Femur (tissue), 1 donor: ENCODE measurements at places on chromosomes 12 and 14.

DNA sequence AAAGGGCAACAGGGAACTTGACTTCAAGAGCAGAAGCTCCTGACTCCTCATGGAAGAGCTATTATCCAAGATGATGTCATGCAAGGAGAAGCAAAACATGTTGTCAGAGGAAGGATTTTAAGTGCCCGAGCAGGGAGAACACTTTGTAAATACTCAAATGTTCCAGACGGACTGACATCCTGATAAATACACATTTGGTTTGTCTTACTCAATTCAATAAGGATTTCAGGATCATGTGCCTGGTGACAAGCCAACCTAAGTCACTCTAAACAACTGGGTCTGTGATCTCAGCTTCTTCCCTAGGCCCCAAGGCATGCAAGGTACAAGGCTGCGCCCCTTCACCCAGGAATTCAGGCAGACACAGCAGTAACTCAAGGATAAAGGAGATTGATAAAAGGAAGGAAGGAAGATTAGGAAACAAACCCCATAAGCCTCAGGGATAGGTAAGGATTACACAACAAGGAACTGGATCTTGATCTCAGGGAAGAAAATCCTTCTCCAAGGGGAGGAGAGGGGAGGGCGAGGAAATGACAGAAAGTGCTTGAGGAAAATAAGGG, 26.8 kb upstream of the CEBPE start:
- DNase-seq = no peak

DNA sequence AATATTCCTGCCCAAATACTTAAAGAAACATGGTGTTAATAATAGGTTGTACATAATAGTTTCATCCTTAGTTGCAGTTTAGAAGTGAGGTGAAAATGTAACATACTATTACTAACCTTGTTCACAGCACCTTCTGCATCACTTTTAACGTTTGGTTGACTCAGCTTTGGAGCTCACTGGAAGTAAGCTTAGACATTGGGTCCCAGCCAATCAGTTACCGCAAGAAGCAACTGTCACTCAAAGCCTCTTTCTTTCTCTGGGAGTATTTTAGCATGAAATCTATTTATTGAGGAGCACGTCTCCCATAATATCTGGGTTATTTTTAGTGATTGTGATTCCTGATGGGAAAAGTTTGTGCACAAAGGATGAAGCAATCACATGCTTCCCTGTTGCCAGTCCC, 472.6 kb downstream of the SNAPC1 start:
- no peak for DNase-seq

- no peak for DNase-seq
Measured at GRCh38 chr12:1102791-1103450, 111.9 kb downstream of the ERC1 start.

DNA sequence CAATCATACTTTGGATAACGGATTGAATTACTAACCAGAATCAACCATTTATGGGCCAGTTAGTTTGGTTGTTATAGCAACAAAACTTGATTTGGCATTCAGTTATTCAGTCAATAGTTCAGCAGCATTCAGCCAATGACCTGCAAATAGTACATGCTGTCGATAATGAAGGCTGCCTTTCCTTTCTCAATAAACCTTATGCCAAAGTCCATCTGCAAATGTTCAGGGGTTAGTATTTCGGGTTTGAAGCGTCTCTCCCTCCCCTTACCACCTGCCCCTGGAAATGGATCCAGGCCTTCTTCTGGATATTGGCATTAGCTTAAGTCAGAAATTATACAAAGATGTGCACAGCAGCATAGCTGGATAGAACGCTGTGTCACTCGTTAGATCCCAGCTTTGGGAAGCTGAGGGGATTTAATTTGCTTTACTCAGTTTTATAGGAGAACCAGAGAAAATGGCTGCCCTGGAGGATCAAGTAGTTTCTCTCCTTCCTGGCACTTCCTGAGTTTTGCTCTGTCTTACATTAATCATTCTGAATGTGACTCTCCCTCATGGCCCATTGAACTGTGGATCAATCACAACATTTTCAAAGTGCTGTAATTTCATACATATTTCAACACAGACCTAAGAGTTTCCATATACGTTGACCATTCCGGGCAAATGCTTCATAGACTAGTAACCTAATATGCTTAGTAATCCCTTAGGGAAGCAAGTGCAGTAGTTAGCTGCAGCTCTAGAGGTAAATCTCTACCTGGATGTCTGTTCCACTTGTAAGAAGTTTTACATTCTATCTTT, 46.7 kb upstream of the PTPRR start:
- DNase-seq = peak; percentile 21

DNA sequence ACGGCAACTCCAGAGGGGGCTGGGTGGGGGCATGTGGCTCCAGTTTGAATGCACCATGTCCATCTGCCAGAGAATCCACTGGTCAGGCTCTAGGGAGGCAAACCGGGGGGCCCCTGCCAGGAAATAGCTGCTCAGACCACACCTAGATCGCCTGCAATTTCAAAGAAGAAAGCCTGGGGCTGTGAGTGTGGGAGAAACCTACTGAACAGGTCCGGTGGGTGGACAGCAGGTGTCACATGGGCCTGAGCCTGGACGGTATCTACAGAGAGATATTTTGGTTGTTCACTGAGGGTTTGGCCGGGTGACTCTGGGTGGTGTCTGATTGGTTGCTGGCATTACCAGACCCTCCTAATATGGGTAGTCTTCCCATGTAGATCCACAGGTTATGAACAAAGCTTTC, 32.0 kb downstream of the DAO start:
- DNase-seq = no peak

DNA sequence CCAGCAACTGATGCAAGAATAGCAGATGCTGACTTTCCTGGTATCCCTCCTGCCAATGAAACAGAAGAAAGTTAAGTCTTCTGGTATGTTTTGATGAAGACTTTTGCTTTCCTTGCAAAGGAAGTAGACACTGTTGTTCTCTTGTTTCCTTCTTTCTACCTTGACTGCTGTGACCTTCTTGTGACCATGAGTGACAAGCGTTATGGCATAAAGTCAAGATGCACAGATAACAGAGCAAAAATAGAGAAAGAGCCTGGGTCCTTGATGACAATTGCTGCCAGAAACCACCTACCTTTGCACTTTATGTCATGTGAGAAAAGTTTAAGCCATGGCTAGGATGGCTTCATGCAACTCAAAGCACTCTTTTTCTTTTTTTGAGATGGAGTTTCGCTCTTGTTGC, 49.2 kb upstream of the LTA4H start:
- no peak for DNase-seq

GRCh38 chr12:67927815-67928214, 61.4 kb upstream of the IFNG-AS1 start:
- no peak for DNase-seq

DNA sequence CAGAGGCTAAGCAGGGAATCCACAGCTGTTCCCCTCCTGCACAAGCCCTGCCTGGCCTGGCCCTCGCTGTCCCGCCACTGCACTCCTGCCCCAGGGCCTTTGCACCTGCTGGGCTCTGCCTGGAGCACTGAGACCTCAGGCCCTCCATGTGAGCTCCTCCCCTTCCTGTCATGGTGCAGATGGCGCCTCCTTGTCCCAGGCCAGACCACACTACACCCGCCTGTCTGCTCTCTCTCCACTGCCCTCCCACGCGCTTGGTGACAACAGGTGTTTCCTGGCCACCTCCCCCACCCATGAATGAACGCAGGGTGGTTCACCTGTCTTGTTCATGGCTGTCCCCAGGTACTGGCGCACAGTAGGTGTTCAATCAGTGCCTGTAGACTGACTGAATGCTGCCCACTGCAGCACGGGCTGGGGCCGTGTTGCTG, 82.9 kb downstream of the NCOR2 start:
- no peak for DNase-seq
